ENCODE measurements at places on chromosomes 3 and 15. TPM values are rescaled to one million over a fixed set of nuclear protein-coding genes. Genes with fewer than 3 reads are reported as not detected.

The ITIH4 gene
- 1.9 TPM for total RNA-seq

The SNX22 gene
- 0.21 TPM for total RNA-seq

The ALPK3 gene
- under 0.01 TPM for total RNA-seq

The DPPA2 gene
- total RNA-seq: not detected

The SAMMSON gene
- total RNA-seq: not detected

The TIGIT gene
- under 0.01 TPM for total RNA-seq
